ENCODE measurements at places on chromosomes 6 and 20.

DNA sequence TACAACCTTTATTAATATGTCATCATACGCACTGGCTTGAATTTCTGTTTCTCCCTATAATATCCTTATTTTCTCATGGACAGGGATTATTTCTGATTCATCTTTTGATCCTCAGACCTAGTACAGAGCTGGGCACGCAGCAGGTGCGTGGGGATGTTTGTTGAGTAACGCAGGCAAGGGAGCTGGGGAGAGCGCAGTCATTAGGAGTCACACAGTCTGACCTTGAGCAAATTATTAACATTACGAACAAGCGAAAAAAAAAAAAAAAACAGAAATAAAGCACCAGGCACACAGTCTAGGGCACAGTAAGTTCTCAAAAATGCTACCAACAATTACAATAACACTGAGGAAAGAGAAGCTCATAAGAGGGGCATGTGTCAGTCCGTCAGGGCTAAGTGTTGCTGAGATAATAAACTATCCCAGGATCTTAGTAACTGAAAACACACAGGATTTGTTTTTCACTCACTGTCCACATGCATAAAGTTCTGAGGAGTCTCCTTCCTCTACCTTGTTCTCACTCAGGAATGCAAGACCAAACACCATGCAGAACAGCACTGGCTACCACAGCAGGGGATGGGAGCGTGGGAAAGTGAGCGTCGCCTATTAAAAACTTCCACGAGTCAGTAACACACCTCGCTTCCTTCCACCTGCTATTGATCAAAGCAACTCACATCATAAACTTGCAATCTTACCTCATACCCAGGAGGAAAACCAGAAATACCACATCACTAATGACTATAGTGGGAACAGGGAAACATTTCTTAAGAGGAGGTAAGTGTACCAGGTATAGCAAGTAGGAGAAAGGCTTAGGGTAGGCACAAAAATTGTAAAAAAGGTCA, 56.9 kb downstream of the PDE10A start:
- DNase-seq, result no peak

GRCh38 chr20:63738687-63739129, 868 bp upstream of the SLC2A4RG start:
- no peak for DNase-seq

GRCh38 chr6:154356113-154356512, 490 bp downstream of the IPCEF1 start:
- DNase-seq, result no peak

- peak; percentile 90 for DNase-seq
Measured at GRCh38 chr6:30213957-30214656, 901 bp upstream of the TRIM26 start.

GRCh38 chr20:48282591-48283228, 497.4 kb upstream of the SULF2 start:
- no peak for DNase-seq

DNA sequence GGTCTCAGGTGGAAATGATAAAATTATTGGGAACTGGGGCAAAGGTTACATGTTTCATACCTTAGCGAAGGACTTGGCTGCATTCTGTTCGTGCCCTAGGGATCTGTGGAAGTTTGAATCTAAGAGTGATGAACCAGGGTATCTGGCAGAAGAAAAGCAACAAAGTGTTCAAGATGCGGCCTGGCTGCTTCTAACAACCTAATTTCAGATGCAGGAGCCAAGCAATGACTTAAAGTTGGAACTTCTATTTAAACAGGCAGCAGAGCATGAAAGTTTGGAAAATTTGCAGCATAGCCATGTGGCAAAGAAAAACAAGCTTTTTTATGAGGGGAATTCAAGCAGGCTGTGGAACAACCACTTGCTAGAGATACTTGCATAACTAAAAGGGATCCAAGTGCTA, 73.5 kb downstream of the CD24 start:
- DNase-seq, result no peak

- DNase-seq, result no peak
Measured at GRCh38 chr6:119012521-119012920, 65.9 kb downstream of the FAM184A start.

DNA sequence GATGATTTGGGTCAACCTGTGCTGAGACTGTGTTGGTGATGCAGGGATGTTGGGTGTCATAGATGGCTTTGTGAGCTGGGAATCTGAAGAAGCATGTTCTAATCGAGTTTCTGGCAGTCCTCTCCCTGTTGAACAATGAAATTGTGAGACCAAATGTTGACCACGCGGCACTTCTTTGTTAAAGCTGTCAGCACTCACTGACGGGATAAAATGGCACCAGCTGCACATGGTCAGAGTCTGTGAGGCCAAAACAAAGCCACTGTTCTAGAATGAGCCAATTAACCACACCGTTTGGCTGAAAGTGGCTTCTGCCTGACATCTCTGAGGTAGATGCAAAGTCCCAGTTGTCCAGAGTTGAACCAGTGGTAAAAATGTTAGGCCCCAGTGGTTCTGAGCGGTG, 562.2 kb downstream of the KIF16B start:
- DNase-seq, result no peak

- no peak for DNase-seq
Measured at GRCh38 chr20:13283869-13284829, 63.1 kb downstream of the ISM1 start.
